ENCODE measurements at places on chromosomes 3 and 15.

DNA sequence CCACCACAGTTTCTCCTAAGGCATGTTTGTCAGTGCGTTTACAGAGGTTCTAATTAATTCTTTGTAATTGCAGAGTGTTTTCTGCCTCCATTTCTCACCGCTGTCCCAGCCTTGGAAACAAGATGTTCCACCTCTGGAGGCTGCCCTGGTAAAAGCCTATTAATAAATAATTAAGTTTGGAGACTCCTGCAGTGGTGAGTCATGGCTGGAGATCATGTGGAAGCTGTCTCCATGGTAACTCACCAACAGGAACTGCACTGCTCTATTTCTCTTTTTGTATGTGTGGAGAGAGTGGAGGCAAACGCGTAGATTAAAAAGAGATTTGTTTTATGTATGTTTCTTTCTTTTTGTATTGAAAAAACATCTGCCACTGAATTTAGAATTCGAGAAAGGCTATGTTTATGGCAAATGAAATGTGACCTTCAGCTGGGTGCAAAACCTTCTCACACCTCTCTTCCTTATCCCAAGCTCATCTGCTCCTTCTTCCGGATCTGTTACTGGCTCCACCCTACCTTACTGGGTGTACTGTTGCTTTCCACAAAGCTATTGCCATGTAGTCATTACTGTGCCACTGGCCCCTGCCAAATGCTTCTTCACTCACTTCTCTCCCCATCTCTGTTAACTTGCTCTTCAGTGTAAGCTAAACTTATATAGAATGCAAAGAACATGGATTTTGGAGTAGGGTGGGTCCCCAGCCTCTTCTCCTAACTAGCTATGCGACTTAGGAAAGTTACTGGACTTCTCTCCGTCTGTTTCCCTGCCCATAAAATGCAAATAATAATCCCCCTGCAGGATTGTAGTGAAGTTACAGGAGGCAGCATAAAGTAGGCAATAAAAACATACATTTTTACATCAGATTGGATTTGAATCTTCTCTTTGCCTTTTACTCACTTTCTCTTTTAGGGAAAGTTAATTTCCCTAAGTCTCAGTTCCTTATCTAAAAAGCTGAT, 778.5 kb downstream of the NTRK3 start:
- DNase-seq: peak; percentile 35

GRCh38 chr3:81295906-81296577, 465.4 kb downstream of the GBE1 start:
- no peak for DNase-seq

GRCh38 chr15:36589971-36590370, 10.5 kb downstream of the CDIN1 start:
- no peak for DNase-seq

GRCh38 chr15:93983526-93983925, 247.8 kb upstream of the MCTP2 start:
- no peak for DNase-seq

- DNase-seq: no peak
Measured at GRCh38 chr15:57947282-57947681, 118.2 kb downstream of the ALDH1A2 start.

GRCh38 chr15:89119489-89120478, 31.5 kb downstream of the ABHD2 start:
- no peak for DNase-seq

GRCh38 chr3:175336406-175337133, 477.4 kb downstream of the NAALADL2 start:
- DNase-seq: peak; percentile 73

DNA sequence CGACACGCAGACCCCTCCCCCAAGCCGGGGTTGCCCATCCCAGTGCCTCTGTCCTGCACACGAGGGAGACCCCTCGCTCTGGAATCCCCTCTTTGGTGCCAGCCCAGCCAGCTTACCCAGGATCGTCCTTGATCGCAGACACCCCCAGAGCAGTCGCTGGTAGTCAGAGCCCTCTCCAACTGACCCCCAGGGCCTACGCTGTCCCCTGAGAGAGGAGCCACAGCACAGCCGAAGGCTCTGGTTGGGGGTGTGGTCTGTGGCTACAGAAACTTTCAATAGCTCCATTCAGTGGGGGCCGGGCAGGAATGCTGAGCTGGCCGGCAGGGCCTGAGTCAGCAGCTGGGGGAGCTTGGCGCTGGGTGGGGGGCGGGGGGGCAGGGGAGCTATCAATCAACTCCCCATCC, at the start of gene LCTL:
TSS of gene LCTL (minus strand) at position 258 of the 404 bp plus-strand sequence. CDS start 633 bp downstream, outside the sequence.
- no peak for DNase-seq

GRCh38 chr3:62781121-62781520, 94.1 kb downstream of the CADPS start:
- DNase-seq: no peak

DNA sequence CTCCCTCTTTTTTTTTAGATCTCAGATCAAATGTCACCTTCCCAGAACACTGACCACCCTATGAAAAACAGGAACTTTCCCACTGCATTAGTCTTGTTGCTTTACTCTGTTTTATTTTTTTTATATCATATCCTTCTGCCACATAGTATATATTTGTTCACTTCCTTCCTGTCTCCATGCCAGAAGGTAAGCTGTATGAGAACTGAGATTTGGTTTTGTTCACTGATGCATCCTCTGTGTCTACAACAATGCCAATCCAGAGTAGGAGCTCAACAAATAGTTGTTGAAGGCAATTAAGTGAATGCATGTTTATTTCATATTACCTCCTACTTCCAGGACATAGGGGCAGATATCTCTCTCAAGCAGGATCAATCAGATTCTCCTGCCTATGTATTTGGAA, 114.4 kb downstream of the TPRG1 start:
- DNase-seq: no peak

GRCh38 chr3:71563827-71564226, 19.7 kb downstream of the FOXP1 start:
- DNase-seq: peak; percentile 73

DNA sequence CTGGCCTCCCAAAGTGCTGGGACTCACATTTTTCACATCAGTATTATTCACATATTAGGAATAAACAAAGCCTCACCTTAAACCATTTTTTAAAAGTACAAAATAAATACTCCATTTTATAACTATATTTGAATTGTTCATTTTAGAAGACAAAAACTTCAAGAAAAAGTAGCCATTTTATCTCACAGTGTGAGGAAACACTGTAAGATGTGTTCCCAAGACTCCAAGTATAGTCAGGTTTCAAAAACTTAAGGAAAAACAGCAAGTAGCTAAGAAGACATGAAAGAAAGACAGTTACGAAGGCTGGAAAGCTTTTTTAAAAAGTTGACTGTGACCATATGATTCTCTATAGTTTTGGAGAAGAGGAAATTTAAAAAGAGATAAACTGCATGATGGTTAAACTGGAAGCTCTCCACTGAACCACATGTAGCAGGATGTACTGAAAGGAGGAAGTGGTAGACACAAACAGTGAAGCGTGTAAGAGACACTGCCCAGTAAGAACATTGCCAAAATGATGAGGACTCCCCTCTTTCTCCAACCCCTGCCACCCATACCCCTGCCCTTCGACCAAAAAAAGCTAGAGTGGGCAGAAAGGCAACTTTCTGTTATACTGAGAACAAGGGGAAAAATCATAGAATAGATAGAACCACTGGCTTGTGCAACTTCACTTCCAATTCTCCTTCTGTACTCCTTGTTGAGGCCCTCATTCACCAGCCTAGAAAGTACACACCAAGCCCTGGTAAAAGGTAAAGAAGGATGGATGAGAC, 6.2 kb upstream of the TMF1 start:
- DNase-seq: peak; percentile 49

GRCh38 chr3:34876997-34877396, 762.3 kb upstream of the ARPP21 start:
- no peak for DNase-seq

GRCh38 chr3:69542089-69542804, 156.4 kb upstream of the FRMD4B start:
- no peak for DNase-seq
